ENCODE measurements at places on chromosomes 13 and 19. TPM values are rescaled to one million over a fixed set of nuclear protein-coding genes. Genes with fewer than 3 reads are reported as not detected.

- no peak for DNase-seq
Observed at GRCh38 chr13:112052213-112052612, 14.7 kb upstream of the SOX1 start.

DNA sequence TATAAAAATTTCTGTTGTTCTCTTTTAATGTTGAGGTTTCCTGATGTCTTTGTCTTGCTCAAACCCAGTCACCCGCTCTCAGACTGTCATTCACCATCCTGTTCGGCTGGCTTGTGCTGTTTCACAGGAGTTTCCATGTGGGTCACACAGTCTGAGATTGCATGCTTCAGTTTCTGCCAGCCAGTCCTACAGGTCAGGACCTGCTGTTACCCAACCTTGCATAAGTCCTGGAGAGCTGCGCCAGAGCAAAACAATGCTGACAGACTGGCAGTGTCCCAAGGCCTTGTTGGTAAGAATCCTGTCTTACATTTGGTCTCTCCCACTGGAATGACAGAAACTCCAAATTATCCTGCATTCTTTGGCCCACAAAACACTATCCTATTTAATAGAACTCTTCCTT is 340.0 kb upstream of the SLITRK5 start:
- DNase-seq = no peak

DNA sequence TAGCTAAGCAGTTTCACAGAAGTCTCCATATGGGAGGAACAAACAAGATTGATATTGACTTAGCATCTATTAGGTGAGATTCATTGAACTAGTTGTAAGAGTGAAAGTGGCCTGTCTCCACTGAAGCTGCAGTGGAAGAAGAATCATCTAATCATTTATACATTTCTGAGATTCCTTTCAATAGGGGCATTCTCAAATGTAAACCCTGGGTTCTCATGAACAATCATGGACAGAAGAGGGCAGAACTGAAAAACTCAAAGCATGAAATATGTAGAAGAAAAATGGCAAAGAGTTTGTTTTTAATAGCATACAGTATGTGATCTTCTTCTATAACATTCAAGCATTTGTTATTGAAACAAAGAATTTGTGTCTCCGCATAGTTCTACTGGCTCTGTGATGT is 17.6 kb upstream of the POSTN start:
- no peak for DNase-seq

DNA sequence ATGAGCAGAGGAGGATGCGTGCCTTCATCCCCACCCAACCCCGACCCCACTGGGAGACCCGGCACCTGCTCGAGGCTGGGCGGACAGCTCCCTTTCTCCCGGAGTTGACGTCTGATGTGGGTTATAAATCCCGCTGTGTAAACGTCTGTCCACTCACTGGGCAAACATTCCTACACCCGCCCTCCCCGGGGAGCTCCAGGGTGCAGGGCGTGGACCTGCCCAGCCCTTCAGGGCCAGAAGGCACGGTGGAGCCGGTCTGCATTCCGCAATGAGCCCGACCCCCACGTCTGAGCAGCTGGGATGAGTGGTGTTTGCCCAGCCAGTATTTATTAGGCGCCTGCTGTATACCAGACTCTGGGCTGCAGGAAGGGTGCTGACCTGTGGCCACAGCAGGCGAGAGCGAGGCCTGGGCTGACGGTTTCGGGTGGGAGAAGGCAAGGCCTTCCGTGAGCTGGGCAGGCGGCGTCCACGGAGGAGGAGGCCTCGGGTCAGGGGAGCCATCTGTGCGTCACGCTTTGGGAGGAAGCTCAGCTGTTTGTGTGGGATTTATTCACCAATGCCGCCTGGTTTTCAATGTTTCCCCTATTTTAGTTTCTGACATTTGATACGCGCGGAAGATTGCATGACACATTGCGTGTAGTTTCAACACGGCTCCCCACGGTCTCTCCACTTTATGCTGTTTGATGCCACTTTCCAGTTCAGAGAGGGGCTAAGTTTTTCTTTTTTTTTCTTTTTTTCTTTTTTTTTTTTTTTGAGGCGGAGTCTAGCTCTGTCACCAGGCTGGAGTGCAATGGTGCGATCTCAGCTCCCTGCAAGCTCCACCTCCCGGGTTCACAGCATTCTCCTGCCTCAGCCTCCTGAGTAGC is 2.0 kb downstream of the MISP start:
- no peak for DNase-seq

- no peak for DNase-seq
Observed at GRCh38 chr13:29182216-29182615, 362.1 kb downstream of the MTUS2 start.

GRCh38 chr13:50699874-50700663 is 143.4 kb downstream of the DLEU7 start:
- no peak for DNase-seq

GRCh38 chr19:42126574-42126973 is 5.7 kb downstream of the POU2F2 start:
- no peak for DNase-seq

DNA sequence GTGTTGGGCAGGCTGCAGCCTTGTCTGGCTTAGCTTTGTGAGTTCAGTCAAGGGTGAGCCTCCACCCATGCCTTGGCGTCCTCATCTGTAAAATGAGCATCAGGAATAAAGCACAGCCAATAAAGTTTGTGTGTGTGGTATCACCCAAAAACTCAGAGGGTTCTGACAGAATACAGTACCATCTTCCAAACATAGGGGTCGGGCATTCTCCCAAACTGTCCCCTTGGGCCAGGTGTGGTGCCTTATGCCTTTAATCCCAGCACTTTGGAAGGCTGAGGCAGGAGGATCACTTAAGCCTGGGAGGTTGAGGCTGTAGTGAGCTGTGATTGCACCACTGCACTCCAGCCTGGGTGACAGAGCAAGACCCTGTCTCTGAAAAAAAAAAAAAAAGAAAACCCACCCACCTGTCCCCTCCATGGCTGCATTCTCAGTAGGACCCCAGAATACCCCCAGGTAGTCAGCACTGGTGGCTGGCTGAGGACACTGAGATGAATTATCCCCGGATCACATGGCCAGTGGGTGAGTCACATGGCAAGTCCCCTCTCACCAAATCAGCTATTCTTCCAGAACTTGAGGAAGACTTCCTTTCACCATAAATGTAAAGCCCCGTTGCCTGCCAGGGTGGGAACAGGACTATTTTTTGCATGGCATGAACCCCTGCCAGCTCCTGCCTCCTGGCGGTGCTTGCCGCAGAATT is 18.6 kb downstream of the POP4 start:
- DNase-seq = no peak

DNA sequence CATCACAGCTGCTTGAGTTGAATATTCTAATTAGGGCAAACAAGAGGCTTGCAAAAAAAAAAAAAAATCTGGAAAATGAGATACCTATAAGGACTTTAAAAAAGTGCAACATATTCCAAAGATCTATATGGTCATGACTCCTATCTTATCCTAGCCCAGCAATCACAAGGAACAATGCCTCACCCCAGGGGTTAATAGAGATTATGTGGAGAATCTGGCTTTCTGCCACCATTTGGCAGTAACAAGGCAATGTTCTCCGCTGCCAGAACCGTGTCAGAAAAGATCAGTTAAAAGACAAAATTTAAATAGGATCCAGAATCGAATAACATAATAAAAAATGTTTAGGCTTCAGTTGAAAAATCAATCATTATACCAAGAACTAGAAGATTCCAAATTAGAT is 1643.2 kb upstream of the PRR20A start:
- no peak for DNase-seq

GRCh38 chr19:51600940-51601580 is 29.1 kb downstream of the SIGLEC5 start:
- no peak for DNase-seq

DNA sequence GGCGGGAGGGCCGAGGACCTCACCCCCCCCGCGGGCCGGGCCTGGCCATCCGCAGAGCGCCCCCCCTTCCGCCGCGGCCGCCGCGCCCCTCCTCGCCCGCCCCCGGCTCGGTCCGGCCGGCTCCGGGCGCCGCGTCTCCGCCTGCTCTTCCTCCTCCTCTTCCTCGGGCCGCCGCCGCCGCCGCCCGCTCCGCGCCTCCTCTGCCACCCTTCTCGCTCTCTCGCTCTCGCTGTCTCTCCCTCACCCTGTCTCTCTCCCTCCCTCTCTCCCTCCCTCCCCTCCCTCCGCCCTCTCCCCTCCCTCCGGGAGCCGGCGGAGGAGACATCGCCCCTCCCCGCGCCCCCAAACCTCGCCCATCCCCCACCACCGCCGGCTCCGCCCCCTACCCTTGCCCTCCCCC is at the start of gene SHANK1:
SHANK1 (minus strand) TSS at position 237 of the 400 bp plus-strand sequence. CDS start 2,883 bp downstream, outside the sequence.
- DNase-seq = no peak

Gene NOTCH3
- total RNA-seq = 60.3 TPM

Gene MED29
- total RNA-seq = 34.1 TPM

Gene ZNF540
- total RNA-seq = 1.8 TPM

Gene KDELR1
- total RNA-seq = 113 TPM

Measured in mesenteric fat pad (tissue), 1 donor.